Stimulated activated CD8-positive, alpha-beta memory T cell treated with anti-CD3 and anti-CD28 coated beads, Interleukin-4, amount 100 ng/mL, for 48 hours (primary cell): ENCODE measurements at places on chromosomes 7 and 10.

DNA sequence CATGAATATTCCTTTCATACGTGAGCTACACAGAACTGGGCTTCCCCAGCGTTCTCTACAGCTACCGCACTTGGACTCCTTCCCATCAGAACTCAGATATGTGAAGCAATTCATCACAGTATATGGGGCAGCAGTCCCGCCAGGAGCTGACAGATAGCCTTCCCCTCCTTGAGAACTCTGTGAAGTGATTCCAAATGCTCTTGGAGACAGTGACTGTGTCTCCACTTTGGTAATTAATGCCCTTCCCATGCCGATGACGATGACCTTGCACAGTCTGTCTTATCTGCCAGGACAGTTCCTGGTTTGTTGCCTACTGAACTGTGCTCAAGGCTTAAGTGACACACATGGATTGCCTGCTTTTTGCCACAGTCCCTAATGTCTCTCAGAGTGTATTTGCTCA lies 75.0 kb upstream of the AFAP1L2 start:
- DNase-seq = no peak

DNA sequence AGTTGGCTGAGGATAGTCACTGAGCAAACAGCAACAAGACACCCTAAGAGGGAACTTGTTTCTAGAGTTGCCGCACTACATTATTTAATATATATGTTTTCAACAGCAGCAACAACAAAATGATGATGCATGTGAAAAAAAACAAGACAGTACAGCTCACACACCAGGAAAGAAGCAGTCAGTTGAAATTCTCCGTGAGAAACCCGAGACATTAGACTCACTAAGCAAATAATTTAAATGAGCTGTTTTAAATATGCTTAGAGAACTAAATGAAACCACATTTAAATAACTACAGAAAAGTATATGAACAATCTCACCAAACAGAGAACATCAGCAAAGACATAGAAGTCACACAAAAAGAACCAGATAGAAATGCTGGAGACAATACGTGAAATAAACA lies 426.3 kb upstream of the PFKP start:
- DNase-seq = no peak

GRCh38 chr7:70091362-70091761 lies 493.1 kb downstream of the AUTS2 start:
- DNase-seq = no peak

- no peak for DNase-seq
Observed at GRCh38 chr7:88090671-88091070, 129.2 kb downstream of the SRI start.

GRCh38 chr7:34832020-34832419 lies 174.0 kb downstream of the NPSR1 start:
- DNase-seq = no peak

DNA sequence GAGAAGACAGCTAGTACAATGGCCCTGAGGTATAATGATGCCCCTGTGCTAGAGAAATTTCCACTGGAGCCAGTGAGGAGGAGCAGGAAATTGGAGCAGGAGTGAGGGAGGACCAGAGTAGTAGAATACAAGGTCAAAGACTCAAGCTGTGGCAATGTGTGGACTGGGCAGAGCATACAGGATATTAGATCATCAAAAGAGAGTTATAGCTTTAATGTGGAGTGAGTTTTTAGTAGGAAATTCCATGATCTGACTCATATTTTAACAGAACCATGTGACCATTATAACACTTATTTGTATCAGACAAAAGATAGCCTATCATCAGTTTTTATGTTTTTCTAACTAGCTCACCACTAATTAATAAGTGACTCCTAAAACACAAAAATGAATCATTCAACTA lies 154.1 kb downstream of the DGKB start:
- no peak for DNase-seq
